Brain pericyte (primary cell): ENCODE measurements at places on chromosomes 6 and 20.

GRCh38 chr20:46720776-46721425 is 11.5 kb downstream of the SLC2A10 start:
- no peak for DNase-seq

- no peak for DNase-seq
Measured at GRCh38 chr6:140101818-140102217, 727.4 kb upstream of the CITED2 start.

DNA sequence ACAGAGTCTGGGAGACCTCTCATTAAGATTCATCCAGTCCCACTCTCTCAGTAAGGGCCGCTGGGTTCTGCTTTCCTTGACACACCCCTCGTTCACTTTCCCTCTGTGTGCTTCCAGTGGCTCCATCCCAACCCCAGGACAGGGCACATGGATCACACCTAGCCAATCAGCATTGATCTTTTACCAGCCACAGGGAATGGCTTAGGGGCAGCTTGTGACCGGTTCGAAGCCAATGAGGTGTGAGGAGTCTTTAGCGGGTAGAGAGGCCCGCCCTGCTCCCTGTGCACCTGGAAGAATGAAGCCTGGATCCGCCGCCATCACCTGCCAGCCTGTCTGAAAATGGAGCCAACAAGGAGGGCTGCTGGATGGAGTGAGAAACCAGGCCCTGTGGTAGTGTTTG is 35.2 kb upstream of the OVOL2 start:
- DNase-seq = no peak

DNA sequence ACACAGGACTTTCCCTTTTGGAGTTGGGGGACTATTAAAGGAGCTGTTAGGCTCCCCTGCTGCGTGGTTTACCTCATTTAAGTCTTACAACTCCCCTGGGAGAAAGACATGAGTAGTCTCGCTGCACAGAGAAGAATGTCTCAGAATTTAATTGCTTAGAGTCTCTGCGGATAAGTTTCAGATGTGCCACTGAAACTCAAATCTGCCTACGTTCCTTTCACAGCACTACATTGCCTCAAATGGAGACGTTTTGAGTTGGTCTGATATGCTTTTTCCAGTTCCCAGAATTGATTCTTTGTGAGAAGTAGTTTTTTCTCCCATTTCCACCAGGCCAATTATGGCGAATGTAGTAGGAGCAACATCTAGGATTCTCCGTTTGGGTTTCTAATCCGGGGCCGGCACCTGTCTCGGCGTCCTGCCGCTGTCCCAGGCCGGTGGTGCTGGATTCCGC is 532 bp upstream of the SLC35F1 start:
- no peak for DNase-seq

DNA sequence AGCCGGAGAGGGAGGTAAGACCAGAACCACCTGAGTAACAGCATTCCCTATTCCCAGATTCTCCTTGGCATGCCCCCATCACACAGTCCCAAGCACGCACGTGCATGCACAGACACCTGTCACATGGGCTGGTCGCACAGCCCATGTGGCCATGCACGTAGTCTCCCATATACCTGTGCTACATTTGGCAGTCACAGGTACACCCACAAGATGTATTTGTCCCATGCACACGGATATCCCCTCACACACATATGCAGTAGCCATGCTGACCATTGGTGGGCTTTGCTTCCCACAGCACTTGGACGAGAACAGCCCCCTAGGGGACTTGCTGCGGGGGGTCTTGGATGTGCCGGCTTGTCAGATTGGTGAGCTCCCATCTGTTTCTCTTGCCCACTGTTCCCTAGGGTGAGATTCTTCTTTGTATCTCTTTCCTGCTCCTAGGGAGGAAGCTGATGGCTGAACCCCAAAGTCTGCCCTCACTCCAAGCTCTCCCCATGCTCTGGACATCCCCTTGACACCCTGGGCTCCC is 31.9 kb downstream of the PLCG1 start:
- no peak for DNase-seq

DNA sequence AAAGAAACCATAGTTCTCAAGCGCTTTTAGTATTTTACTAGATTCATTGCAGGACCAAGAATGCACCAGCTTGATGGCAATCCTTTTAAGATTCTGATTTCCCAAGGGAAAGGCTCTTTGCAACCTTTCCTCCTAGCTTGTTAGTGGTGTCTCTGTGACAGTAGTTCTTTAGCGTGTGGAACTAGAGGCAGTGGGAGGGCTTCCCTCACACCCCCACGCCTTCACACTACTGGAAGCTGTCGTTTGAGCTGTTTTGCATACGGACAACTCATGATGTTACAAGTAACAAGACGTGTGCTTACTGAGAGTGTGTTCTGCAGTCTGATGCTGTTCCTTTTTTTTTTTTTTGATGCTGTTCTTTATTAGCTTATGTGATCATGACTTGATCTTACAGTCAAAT is 34.1 kb downstream of the EYA4 start:
- DNase-seq = no peak

- no peak for DNase-seq
Measured at GRCh38 chr6:1917626-1918371, 308.1 kb downstream of the FOXC1 start.

DNA sequence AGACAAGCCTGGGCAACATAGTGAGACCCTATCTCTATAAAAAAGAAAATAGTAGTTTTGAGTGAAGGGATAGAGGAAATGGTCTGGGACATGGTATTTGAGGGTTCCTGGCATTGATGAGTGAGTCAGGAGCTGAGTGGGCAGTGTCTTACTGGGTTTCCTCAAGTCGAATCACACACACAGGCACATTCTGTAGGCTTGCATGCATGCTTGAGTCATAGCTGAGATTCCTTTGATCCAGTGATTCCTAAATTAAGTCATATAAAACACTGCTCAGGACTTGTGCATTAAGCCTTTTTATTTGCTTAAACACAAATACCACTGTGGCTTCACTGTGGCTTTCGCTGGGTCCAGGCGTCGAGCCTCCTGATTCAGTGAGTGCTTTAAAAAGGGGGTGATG is 71.8 kb upstream of the TMEM181 start:
- DNase-seq = no peak

DNA sequence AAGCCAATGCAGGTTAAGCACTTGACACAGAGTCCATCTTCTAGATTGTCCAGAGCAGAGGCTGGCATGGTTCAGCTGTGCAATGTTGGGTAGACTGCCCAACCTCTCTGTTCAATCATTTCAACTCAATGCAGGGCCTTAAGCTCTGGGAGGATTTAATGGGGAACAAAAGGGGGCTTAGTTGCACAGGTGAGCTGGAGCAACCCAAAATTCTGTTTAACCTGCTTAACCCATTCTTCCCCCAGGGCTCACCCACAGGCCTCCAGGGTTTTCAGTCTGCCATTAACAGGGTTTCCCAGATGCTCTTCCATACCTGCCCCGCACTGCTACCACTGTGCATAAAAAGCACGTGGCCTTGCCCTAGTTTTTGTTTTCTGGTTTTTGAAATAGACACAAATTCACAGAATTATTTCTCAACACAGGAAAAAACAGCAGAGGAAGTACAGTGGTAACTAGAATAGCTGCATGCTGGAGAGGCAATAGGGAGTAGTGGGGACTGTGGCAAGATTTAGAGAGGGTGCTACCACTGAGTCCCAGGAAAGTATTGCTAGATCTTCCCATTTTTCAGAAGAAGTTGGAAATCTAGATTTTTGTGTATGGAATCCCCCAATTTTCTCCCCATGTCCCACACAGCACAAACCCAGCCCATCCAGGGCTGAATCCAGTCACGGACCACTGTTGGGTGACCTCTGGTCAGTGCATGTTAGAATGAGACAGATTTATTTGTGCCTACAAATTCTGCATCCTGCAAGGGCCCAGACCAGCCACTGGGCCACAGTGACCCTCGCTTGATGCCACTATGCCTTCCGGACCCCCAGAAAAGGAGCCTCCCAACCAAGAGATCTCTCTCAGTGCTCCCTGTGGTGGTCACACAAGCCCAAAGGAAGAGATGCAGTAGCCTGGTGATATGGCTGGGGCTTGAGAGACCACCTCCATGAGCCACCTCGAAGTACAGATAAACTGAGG is 4.6 kb downstream of the PTGIS start:
- DNase-seq = no peak

DNA sequence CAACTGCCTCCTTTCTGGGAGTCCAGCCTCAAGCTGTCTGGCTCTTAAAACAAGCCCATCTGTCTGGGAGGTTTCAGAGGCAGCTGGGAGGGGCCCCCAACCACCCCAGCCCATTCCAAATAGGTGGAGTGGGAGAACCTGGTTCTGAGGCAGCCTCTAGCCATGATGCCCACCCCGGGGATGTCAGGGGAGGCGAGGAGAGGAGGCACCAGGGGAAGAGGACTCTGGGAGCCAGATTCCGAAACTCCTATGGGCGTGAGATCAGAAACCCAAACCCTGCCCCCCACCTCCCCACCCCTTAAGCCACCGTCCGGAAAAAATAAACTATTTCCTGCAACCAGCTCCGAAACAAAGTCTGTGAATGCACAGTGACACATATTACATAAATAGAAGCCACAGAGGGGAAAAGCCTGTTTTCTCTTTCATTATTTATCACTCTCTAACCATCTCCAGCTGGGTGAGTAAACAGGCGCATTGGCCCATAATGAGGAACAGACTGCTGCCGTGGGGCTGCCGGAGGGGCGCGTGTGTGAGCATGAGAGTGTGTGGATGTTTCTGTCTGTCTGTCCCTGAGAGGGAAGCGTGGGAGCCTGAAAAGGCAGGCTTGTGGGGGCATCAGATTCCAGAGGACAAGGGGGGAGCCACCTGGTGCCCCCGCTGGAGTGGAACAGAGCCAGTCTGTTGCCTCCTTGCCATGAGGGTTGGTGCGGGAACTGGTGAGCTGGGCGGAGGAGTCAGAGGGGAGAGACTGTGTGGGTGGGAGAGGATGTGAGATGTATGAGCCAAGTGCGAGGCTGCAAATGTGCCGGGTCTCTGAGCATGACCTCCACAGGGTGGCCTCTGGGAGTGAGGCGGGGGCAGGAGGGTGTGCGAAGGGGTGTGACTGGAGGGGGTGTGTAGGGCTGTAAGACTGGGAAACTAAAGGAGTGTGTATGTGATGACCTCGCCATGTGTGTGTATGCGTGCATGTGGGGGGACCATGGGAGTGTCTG is 14.3 kb upstream of the FOXP4 start:
- peak; percentile 36 for DNase-seq

DNA sequence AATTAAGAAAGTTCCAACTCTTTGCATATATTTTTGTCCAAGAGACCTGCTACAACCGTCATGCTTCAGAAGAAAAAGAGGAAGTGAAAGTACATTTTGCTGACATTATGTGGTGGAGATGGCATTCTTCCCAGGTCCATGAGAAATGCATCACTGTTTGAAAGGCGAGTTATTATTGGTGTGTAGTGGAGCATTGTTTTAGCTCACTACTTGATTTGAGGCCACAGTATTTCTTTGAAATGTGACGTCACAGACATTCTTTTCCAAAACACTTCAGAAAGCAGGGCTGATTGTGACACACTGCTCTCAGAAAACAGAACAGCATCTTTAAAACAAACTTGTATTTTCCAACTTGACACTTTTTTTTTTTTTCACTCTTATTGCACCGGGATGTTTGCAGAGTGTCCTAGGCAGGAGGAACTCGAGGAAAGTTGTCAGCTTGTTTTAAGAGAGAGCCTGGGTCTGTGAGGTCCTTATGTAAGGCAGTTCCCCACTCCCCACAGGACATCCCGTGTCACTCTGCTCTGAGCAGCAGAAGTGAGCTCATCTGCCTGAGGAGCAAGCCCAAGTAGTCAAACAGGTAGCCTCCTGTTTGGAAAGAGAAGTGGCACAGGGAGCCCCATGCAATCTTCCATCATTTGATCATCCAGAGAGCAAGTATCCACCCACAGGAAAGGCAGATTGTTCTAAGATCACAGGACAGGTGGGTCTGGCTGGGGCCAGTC is 1.1 kb downstream of the SPTLC3 start:
- peak; percentile 57 for DNase-seq

- DNase-seq = no peak
Measured at GRCh38 chr6:43803055-43803782, 33.2 kb downstream of the VEGFA start.

DNA sequence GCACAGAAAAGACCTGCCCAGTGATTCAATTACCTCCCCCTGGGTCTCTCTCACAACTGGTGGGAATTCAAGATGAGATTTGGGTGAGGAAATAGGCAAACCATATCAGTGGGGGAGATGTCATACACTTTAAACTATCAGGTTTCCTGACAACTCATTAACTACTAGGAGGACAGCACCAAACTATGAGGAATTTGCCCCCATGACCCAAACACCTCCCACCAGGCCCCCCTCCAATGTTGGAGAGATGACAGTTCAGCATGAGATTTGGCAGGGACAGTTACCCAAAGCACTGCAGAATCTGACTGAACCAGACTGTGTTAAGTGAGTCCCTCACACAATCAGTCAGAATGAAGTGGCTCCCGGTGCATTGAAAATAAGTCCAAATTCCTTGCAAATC is 148.0 kb downstream of the TTLL2 start:
- DNase-seq = no peak

- no peak for DNase-seq
Measured at GRCh38 chr20:61608275-61609085, 356.4 kb downstream of the CDH4 start.

DNA sequence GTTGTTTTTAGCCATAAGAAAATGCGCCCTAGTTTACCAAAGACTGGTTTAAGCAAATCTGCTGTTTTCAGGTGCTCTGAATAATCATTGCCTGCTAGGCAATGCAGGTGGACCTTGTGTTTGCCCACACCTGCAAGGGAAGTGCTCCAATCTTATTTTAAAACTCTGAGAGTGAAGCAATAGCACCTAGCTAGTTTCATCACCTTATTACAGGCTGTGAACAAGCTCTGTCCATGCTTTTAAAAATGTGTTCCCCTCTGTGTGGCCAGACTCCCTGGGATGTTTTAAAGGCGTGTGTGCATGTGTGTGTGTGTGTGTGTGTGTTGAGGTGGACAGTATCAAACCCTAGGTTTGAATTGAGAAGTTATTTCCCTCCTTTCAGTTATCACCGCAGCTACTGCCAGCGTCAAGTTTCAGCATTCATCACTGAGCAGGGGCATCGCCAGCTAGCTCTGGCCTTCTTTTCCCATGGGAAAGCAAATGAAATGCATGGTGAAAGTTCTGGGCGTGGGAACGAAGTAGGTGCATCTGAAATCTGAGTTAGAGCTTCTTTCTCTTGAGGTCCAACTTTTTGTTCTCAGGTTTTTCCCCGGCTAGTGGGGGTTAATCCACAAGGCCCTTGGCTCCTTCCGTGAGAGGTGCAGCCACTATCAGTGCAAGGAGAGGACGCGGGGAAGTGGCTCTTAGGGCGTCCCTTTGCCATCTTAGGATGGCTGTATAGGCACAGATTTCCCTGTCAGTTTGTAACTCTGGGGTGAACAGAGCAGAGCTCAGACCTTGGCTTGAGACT is 30.8 kb downstream of the DUSP22 start:
- no peak for DNase-seq

DNA sequence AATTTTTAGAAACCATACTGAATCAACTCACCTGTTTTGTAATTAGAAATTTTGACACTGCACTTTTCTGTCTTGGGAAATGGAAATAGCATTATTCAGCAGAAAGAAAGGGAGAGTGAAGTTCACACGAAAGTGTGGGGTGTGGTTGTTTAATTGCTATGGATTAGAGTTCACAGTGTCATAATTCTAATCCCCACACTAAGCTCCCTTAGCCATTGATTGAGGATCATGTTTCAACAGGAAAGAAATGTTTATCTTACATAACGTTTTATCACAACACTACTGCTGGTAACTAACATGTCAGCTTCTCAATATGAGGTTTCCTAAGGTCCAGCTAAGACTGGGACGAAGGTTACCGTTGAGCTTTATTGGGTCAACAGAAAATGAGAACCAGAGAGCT is 31.4 kb upstream of the GSTA5 start:
- DNase-seq = no peak
